ENCODE measurements at places on chromosomes 4 and X. TPM values are rescaled to one million over a fixed set of nuclear protein-coding genes. Genes with fewer than 3 reads are reported as not detected.

SLC30A9 gene
- 52.6 TPM for total RNA-seq

DNA sequence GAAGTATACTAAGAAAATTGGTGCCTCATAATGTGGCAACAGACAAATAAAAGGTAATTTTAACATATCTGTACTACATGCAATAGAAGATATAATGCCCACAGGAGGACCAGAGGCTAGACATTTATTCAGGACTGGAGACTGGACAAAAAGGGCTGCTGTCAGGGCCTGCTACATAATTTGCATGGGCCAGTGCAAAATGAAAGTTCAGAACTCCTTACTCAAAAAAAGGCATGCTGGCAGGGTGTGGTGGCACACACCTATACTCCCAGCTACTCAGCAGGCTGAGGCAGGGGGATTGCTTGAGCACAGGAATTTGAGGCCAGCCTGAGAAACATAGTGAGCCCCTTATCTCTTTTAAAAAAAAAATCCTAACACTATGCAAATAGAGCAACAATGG is 12.4 kb upstream of the MAOA start:
- no peak for DNase-seq

SPACA5 gene
- not detected for total RNA-seq

DNA sequence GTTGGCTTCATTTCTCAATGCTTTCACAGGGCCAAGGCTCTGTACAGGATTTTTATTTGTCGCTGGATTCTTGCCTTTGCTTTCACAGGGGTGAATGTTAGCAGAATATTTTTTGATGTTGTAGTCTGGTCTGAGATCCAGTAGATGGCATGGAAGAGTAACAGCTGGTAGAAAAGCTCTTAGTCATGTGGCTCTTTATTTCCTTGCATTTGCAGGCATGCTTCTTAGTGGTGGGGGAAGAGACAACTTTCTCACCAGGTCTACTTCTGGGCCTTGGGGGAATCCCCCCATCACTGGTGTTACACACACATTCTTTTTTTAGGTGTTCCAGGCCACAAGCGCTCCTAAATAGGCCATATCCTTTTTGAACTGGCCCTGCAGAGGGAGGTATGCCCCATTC is 58.2 kb upstream of the DKK2 start:
- no peak for DNase-seq

DNA sequence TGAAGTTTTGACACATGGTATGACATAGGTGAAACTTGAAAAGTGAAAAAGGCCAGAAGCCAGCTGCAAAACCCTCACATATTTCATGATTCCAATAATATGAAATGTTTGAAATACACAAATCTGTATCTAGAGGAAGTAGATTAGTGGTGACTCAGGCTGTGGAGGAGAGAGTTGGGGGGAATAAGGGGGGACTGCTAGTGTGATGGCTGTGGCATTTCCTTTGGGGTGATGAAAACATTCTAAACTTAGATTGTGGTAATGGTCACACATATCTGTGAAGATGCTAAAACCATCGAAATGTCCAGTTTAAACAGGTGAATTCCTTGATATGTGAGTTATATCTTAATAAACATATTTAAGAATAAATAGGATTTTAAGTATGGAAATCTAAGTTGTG is 343.5 kb upstream of the SFRP2 start:
- no peak for DNase-seq

DNA sequence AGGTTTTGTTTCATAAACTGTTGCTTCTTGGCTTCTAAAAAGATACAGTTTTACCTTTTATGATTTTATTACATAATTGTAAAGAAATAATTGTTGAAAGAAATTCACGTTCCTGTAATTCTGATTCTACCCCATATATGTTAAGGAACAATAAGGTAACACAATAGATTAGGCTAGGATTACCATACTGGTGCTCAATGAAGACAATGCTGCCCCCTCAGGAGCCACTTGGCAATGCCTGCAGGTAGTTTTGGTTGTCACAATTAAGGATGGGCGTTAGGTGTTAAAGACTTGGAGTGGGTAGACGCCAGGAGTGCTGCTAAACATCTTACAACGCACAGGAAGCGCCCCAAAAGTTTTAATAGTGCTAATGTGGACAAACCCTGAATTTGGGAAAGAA is 133.2 kb downstream of the NLGN4X start:
- DNase-seq, result no peak

GRCh38 chrX:32451954-32452695 is 759.2 kb downstream of the DMD start:
- DNase-seq, result no peak

DNA sequence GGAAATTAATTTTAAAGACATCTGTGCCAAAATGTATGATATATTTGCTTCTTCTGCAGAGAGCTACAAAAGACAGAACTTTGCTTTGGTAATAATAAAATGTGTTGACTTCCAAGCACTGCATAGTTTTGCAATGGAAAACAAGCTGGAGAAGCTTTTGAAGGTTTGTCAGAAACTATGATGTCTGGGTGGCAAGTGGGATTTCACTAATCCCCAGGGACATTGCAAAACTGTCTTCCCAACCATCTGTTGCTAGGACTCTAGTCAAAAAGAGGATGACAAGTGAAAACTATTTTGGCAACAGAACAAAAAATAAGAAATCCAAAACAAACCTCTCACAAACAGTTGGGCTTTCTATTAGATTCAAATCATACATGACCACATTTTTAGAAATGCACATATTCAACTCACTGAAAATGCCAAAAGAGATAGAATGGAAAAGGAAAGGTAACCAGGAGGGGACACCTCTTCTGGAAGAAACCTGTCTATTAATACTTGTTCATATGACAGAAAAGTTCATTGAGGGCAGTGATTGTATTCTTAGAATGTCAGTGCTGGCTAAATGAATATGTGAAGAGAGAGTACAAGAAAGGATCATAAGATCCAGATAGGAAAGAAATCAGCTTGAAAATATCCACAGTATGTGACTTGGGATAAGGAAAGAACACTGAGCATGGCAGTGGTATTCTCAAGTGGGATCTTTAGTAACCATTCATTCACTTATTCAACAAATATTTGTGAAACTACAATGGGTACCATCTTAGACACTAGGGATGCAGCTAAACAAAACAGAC is 228.0 kb downstream of the RASL11B start:
- DNase-seq, result no peak

- DNase-seq, result peak; percentile 24
Observed at GRCh38 chr4:158282252-158282651, 72.0 kb downstream of the TMEM144 start.

CLDN2 gene
- total RNA-seq, result not detected

NDST3 gene
- 0.12 TPM for total RNA-seq

PROM1 gene
- total RNA-seq, result 0.27 TPM

DNA sequence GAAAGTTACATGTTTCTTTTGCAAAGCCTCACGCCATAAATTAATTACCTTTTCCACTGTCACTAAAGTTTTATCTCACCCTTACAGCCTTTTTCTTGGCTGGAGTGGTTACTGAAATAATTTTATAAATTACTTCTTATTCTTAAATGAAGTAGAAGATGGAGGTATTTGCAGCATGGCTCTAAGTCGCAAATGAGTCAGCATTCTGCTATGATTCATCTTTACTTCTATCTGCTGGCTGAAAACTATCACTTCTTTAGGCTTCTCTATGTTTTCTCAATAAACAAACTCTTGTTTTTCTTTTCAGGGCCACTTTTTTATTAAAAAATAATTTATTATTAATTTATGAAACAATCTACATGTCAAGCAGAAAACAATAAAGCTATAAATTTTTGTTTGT is 210.2 kb upstream of the GYPA start:
- no peak for DNase-seq

GRCh38 chrX:46044486-46044885 is 500.7 kb downstream of the ZNF674 start:
- DNase-seq, result no peak

GRCh38 chr4:176575141-176575730 is 217.5 kb downstream of the VEGFC start:
- no peak for DNase-seq

DNA sequence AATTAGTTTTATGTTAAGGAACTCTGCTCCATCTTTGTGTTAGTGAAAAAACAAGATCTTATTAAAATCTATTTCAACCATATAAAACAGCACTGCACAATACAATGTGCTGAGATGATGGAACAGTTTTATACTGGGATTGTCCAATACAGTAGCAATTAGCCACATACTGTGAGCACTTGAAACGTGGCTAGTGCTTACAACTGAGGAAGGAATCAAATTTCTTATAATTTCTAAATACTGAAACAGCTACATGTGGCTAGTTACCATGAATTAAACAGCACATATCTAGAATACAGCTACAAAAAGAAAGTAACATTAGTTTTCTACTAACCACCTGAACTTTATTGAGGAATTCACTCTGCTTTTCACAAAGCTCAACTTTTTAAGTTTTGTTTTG is 14.7 kb downstream of the NFXL1 start:
- no peak for DNase-seq

HTR2C gene
- not detected for total RNA-seq

GRCh38 chr4:30295652-30296051 is 424.5 kb upstream of the PCDH7 start:
- DNase-seq, result no peak

GRCh38 chr4:25608644-25609043 is 47.0 kb upstream of the SLC34A2 start:
- DNase-seq, result no peak

LRP2BP gene
- total RNA-seq, result 0.27 TPM

GRCh38 chr4:94711635-94712034 is 46.1 kb upstream of the BMPR1B start:
- no peak for DNase-seq

DNA sequence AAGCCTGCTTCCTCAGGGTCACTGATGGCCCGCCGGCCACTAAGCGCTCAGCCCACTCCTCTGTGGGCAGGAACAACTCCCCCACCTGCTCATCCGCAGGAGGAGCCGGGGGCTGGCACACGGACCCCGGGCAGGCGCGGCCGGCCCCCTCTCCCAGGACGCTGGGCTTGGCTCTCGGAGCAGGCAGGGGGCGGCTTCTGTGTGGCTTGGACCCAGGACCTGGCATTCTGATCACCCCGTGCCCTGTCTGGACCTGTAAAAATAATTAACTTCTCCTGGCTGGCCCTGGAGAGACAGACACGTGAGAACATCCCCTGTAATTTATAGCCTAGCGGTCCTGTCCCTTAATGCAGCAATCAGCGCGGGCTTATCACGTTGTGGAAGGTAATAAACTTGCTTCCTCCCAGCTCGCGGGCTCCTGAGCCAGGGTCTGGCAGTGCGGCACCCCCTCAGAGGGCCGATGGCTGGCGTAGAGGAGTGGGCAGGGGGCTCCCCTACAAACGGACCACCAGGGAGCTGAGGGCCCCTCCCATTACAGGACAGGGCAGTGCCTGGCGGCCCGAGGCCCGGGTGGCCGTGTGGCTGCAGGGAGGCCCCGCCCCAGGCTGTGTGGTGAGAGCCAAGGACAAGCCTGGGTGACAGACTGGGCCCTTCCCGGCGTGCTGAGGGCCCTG is 84.5 kb upstream of the NKX1-1 start:
- DNase-seq, result no peak

- DNase-seq, result no peak
Observed at GRCh38 chr4:17866810-17867209, 56.0 kb downstream of the NCAPG start.

DNA sequence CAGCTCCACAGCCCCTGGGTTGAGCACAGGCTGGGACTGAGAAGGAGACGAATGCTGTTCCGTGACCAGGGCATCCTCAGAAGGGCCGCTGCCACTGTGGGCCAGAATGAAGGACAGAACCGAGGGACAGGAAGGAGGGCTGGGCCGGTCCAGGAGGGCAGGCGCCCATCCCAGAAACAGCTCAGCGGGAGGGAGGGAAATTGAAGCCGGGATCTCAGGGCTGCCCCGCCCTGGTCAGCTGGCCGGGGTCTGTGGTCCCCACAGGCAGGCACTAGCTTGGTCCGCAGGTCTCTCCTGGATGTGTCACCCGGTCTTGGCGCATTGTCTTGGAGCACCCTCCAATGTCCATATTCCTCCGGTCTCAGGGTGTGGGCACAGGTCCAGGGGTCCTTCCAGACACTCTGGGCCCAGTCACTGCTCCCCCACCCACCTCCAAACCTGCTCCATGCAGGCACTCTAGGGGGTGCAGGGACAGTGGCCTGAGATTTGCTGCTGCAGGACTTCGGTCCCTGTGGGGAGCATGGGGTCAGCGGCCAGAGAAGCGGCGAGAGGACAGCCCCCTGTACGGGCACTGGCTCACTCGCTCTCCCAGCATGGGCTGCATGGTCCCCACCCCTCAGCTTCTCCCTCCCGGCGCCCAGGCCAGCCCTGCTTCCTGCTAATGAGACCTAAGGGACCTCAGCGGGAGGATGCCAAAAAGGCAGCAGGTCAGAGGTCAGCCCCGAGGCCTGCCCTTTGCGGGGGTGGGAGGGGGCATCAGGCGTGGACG is 23.9 kb upstream of the MXD4 start:
- no peak for DNase-seq

DNA sequence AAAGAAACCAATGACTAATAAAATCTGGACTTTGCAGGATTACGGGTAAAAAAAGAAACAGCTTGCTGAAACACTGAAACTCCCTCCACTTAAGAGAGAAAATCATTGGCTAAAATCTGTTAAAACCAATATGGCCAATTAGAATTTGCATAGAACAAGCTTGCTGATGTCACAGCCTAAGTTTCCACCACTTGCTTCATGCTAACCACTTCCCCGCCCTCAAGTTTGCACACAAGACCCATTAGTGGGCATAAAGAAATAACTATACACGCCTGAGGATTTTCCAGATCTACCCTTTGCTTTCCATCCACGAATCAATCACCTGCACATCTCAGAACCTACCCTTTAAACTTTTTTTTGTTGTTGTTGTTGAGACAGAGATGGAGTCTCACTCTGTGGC is 42.7 kb upstream of the PHEX start:
- DNase-seq, result no peak

PGRMC2 gene
- 21.2 TPM for total RNA-seq

VSIG4 gene
- total RNA-seq, result not detected

- DNase-seq, result no peak
Observed at GRCh38 chr4:78799551-78800495, 23.7 kb downstream of the BMP2K start.

DNA sequence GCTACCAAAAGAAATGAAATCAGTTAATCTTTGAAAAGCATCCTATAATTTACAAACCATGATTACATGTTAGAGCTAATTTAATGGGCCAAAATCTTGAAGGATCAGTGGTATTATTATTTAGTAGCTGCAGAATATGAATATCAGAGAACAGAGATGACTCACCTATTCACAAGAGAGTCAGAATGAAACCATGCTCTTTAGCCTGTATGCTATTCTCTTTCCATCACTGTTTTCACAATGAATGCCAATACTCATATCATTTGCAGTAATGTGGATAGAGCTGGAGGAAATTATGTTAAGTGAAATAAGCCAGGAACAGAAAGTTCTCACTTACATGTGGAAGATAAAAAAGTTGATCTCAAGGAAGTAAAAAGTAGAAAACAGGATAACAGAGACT is 414.1 kb downstream of the CENPC start:
- DNase-seq, result no peak

SYTL5 gene
- 0.17 TPM for total RNA-seq

- no peak for DNase-seq
Observed at GRCh38 chr4:94559351-94559806, 107.6 kb downstream of the PDLIM5 start.

- DNase-seq, result no peak
Observed at GRCh38 chr4:179248821-179249220, 1806.6 kb upstream of the AGA start.

F8A2 gene
- total RNA-seq, result not detected

ADAMTS3 gene
- 0.07 TPM for total RNA-seq

- no peak for DNase-seq
Observed at GRCh38 chrX:53263597-53264094, 17.7 kb downstream of the IQSEC2 start.

YY2 gene
- total RNA-seq, result 2.3 TPM

Measured in NCI-H460 (cell line).